Activated CD4-positive, CD25-positive, alpha-beta regulatory T cell treated with anti-CD3 and anti-CD28 coated beads, Interleukin-2, amount 50 U/mL, for 24 hours (primary cell): ENCODE measurements at places on chromosomes 6 and 20.

- ATAC-seq, result no peak
These were observed 6.1 kb upstream of the DOK5 start for GRCh38 chr20:54469293-54469692.

DNA sequence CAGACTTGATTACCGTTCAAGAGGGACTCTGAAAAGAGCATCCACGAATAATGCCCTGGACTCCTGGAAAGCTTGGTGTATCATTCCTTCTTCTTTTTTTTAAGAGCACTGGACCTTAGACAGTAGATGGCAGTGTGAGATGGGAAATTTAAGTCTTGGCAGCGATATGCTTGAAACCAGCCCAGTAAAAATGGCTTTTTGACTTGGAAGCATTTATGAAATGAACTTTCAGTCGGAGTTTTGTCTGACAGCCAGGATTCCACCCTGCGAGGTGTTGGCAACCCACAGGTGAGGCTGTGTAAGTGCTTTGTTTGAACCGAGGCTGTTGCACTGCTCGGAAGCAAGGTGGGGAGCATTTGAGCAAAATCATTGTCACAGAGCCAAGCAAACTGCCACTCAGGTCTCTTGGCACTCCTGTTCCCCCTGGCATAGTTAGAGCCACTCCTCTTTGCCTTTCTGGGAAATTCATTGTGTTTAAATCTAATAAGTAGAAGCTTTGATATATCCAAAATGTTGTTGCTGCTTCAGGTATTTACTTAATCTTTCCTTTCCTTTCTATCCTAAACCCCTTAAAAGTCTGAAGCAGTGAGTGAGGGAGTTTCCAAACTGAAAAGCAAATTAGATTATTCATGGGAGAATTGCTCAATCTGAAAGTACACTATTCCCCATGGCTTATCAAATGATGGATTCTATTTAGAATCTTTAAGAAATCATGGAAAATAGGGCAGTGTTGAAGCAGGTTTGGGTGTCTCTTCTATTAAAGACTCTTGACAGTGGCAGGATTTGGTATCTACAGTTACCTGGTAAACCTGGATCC is 272.8 kb upstream of the SLC35B3 start:
- ATAC-seq, result no peak

DNA sequence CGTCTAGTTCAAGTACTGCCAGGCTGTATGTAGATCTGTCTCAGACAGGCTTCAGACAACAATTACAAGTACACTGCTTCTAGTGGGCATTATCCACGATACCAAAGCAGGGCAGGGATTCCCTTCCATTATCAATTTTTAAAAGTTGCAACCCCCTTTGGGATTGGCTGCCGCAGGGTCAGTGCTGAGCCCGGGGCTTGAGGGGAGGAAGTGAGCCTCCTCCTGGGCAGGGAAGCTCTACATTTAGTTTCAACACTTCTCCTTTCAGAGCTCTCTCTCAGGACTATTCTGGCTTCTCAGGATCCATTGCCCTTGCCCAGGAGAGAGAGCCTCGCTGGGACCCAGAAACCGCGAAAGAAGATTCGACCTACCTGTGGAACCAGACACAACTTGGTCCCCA is 1.5 kb downstream of the HTR1B start:
- no peak for ATAC-seq

GRCh38 chr6:25127076-25127837 is 151.9 kb upstream of the CARMIL1 start:
- ATAC-seq, result no peak

GRCh38 chr6:40037271-40037670 is 103.0 kb upstream of the MOCS1 start:
- no peak for ATAC-seq

DNA sequence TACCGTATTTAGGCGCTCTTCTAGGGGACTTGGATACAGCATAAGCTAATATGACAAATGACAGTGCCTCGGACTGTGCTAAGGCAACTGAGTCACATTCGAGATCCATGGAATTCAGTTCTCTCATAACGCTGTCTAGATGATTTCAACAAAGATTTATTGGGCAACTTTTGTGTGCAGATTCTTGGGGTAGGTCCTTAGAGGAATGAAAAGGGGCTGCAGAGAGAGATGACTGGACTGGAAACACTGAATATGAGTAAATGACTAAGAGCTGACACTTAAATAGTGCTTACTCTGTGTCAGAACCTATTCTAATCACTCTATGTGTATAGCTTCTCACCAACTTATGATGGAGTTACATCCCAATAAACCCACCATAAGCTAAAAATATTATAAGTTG is 36.4 kb upstream of the MARCKS start:
- no peak for ATAC-seq

GRCh38 chr20:54347166-54347833 is 128.1 kb upstream of the DOK5 start:
- ATAC-seq, result no peak

DNA sequence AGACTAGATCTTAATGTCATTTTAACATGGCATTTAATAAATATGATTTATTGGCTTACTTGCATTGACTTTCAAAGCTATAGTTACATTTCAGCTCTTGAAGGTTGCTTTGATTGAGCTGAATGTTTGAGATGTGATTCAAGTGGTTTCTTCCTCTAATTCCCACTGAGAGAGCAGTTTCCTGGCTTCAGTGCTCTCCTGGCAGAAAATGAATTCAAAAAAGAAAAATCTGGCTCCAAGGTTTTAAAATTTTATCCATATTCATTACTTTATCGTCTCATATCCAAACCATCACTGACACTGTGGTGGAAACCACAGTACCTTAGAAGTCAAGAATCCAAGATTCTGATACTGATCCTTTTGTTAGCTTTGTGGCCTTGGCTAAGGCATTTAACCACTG is 263.1 kb upstream of the HSF2 start:
- no peak for ATAC-seq

DNA sequence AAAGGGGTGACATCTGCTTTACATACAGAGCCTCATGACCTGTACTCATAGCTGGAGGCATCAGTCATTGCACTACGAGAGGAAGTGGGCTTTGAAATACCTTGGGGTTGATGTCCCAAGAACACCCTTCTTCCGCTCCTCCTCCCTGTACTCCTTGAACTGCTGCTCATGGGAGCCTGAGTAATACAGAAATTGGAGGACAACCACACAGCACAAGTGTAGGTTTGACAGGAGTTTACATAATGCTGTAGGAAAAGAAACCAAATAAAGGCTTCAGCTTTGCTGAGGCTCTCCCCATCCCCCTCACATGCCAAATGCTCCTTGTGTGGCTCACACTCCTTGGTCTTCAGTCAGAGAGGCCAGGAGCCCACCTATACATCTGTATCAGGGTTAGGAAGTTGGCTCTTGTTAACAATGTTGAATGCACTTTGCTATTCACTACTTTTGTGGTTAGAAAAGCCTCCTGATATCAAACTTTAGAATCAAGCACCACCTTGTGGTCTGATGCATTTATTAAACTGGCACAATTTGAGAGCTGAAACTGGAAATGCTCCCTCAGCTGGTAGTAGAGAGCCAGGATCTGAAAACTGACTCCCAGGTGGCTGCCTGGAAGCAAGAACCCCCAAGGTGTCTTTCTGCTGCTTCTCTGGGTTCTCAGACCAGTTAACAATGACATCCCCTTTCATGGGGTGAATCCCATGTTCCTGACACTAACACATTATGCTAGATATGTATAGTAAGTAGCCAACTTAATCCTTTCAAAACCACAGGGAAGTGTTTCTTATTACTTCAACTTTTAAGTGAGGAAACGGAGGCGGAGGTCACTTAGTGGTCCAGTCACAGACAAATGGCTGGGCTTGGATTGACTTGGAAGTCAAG is 56.2 kb upstream of the EDN1 start:
- peak; percentile 78 for ATAC-seq

GRCh38 chr6:35725721-35726438 is 11.0 kb upstream of the ARMC12 start:
- no peak for ATAC-seq

DNA sequence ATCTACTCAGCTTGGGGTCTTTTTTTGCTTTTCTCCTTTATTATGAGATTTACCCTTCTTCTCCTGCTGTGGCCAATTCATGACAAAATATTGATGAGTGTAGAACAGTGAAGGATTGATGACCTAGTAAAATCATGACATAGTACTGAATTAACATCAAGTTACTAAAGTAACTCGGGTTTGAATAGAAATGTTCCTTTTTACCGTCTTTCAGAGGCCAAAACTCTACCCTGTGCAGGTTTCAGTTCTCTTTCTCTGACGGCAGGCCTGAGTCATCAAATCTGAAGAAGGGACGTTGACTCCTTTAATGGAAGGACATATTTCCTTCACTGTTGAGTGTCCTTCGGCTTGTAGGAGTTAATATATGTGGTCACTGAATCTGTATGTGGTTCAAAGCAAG is 80.7 kb downstream of the RREB1 start:
- ATAC-seq, result no peak

- peak; percentile 60 for ATAC-seq
These were observed 129.9 kb downstream of the LPA start for GRCh38 chr6:160534050-160534696.

- no peak for ATAC-seq
These were observed 405.3 kb upstream of the HS3ST5 start for GRCh38 chr6:114747995-114748625.

GRCh38 chr6:146697921-146698320 is 99.1 kb downstream of the ADGB start:
- ATAC-seq, result no peak

DNA sequence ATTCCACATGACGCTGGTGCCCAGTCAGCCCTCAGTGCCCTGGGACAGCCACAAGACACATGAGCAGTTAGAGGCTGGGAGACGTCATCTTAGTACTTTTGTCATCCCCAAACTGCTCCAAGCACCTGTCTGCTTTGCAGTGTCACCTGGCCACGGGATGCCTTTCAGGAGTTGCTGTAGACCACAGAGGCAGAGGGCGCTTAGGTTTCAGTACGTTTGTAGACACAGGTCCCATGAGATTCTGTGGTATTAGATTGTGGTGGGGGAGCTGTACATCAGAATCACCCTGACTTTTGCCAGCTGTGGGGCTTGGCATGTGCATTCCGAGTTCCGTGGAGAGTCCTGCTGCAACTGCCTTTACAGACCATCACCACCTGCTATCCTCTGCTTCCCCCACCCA is 16.7 kb downstream of the MAVS start:
- ATAC-seq, result no peak

GRCh38 chr6:108565893-108566292 is 5.2 kb downstream of the FOXO3 start:
- peak; percentile 5 for ATAC-seq

DNA sequence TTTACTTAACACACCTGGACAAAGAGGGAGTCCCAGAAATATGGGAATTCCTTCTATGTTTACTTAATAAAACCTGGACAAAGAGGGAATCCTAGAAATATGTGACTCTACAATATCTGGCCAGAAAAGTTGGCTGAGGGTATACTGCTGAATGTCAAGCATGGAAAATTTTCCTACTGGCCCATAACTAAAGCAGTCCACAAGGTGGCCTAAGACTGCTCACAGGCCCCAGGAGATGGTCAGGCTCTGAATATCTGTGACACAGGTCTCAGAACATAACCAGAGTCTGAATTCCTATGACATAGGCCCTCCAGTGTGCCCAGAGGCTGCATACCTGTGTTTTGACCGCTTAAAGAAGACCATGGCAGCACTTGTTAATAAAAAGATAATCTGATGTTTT is 578.2 kb upstream of the NRSN1 start:
- no peak for ATAC-seq

DNA sequence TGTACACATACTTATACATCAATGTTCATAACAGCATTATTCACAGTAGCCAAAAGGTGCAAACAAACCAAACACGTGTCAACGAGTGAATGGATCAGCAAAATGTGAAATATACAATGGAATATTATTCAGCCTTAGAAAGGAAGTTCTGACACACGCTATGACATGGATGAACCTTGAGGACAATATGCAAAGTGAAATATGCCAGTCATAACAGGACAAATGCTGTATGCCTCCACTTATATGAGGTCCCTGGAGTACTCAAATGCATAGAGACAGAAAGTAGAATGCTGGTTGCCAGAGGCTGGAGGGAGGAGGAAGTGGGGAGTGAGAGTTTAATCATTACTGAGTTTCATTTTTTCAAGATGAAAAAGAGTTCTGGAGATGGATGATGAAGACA is 37.8 kb upstream of the IGF2R start:
- peak; percentile 92 for ATAC-seq

GRCh38 chr6:45556828-45557227 is 179.1 kb upstream of the SUPT3H start:
- ATAC-seq, result no peak

DNA sequence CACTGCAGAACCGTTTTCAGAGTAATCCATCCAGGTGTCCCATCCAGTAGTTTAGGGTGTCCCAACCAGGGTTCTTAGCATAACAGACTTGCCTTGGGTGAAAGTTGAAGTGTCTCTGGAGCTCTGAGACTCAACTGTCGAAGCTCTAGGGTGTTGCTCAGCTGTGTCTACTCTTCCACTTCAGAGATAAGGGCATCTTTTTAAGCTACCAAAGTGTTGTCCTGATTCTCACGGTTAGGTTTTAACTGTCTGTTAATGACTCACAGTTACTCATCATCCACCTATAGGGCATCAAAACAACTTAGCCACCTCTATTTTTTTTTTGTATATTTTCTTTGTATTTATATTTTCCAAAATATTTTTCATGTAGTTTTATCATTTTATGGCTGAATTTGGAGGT is 36.9 kb upstream of the TBX18 start:
- no peak for ATAC-seq

DNA sequence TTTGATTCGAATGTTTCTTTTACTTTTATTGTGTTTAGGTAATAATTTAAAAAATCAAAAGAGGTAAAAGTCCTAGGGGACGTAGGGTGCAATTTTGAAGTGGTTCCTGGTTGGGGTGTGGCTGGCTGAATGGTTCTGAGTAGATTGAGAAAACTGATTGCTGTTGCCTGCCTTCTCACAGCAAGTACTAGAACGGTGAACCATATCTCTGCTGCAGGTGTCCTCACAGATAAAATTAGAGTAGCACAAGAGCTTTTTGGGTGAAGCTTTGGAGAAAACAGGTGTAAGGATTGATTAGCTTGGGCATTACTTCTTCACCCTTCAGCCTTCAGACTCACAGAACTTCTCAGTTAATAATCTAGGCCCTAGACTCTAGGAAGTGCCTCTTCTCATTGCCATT is 19.8 kb upstream of the GJA10 start:
- no peak for ATAC-seq

- no peak for ATAC-seq
These were observed 46.8 kb downstream of the DSTN start for GRCh38 chr20:17616480-17617211.

DNA sequence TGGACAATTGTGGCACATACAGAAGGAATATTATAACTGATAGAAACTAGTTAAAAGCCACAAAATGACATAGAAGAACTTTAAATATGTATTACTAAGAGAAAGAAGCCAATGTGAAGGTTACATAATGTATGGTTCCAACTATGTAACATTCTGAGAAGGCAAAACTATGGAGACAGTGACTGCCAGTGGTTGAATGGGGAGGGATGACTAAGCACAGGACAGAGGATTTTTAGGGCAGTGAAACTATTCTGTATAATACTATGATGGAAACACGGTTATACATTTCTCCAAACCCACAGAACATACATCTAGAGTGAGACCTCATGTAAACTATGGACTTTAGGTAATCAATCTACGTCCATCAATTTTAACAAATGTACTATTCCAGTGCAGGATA is 22.4 kb downstream of the SYNCRIP start:
- ATAC-seq, result peak; percentile 33
